ENCODE measurements at places on chromosomes 11 and 22.

DNA sequence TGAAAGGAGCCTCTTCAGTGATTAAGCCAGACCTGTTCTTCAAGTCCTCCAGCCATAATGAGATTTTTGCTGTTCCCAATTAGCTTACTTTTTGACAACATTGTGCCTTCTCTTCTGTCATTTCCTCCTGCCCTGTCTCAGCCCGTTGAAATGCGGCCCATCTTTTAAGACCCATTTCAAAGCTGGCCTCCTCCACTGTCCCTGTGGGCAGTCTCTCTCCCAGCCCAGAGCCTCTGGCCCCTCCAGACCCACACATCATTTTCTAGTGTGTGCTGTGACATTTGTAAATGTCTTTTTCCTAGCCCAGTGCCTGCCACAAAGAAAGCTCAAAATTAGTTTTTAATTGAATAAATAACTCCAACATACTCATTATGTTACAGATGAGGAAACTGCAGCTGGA lies 70.9 kb downstream of the BUD13 start:
- no peak for DNase-seq

DNA sequence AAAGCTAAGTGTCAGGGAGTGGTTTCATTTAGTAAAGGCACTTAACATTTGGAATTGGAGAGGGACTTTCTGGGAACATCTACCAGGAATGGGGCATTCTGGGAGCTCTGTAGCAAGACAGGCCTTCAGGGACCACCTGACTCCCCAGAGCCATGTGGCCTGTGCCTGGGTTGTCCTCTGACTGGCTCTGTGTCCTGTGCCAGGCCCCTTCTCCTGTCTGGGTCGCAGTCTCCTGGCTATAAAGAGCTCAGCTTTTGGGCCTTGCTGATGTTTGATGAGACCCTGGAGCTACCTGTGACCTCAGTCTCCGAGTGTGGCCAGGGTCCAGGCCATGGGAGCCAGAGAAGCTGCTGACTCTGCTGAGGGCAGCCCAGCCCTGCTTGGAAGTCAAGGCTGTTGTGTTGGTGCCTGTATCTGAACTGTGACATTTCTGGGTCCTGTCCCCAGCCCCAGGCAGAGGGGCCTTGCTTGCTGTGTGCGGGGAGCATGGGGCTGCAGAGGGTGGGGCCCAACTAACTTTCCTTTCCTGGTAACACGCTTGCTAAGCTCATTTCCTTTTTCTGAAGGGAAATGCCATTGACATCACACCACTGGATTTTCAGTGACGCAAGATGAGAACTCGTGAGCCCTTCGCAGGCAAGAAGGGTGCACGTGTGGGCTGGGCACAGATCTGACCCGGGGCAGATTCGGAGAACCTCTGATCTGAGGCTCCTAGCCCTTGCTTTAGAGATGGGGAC lies 41.3 kb downstream of the LRRC32 start:
- no peak for DNase-seq

DNA sequence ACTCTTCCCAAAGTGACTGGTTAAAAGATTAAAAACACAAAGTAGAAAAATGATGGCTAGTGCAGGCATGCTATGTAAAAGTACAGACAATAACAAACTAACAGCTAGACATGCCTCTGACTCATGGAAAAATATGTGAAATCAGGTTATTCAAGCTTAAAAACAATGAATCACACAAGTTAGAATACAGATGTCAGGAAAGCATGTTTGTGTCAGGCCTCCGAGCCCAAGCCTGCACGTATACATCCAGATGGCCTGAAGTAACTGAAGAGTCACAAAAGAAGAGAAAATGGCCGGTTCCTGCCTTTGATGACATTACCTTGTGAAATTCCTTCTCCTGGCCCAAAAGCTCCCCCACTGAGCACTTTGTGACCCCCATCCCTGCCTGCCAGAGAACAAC lies 110.1 kb downstream of the NOX4 start:
- no peak for DNase-seq

DNA sequence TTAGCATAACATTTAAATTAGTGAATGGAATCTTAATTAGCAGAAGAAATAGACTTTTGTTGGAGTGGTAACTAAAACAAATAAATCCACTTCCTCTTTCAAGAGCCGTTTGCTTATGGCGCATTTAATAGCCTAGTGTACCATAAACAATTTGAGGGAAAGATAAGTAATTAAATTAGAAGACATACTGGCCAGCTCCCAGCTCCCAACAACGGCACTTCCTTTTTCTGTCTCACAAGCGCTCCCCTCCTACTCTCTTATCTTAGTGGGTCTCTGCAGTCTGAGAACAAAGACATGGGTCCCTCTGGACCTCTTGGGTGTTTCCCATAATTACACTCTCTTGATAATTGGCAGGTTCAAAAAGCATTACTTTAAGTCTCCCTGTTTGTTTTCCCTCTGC lies 146.0 kb downstream of the OPCML start:
- DNase-seq, result no peak

DNA sequence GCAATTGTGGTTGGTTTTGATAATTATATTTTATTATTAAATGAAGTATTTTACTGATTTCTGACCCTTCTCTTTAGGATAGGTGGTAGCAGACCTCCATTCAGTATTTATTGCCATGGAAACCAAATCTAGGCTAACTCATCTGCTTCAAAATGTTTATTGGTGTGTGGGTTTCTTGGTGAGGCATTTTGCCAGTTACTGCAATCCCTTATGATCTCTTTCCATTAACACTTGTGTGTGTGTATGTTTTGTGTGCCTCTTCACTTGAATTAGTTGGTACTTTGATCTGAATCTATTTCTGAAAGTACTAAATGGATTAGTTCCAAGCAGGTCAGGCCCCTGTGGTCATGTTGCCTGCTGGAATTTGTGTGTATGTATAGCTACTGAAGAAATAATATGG lies 184.4 kb upstream of the C11orf87 start:
- DNase-seq, result no peak

- DNase-seq, result no peak
Observed at GRCh38 chr22:17192186-17192585, 27.0 kb downstream of the ADA2 start.

DNA sequence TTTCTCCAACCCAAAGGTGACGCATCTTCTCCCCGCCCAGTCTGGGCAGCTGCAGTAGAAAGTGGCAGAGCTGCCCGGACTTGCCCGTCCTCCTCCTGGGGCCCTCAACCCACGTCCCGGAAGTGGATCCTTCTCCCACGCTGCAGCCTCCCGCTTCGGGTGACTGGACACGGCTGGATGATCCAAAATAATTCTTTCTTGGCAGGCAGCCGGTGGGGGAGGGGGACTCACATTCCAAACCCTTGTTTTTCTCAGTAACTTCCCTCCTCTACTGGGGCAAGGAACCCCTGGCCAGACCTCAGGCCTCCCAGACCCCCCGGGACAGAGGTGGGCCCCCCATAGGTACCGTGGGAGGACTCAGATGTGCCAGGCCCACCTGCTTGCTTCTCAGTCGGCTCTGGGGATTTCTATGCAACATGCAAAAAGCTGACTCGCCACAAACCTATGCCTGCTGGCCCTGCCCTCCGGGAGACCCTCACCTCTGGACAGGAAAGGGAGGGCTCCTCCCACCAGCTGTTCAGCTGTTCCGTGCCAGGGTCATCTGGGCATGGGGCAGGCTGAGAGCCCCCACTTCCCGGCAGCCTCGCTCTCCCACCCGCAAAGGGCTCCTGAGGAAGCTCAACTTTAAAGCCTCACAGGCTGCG lies 1.4 kb downstream of the PLXNB2 start:
- DNase-seq, result no peak

DNA sequence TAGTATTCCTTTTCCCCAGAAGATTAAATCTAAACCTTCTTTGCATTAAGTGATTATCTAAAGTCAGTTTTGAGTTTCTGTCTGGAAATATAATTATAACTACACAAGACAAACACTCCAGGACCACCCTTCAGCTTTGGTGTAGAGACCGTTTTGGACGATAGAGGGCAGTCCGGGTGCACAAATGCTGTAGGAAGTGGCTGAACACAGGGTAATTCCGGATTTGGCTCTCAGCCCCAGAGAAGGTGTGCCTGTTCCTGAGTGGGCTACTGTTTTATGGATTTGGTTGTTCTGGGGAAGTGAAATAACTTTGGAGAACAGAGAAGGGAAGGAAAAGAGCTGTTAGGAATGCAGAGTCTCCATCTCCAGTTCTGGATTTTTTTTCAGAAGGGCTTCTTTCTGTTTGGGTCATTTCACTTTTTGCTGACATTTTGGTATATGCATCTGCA lies 14.8 kb downstream of the EXT2 start:
- peak; percentile 73 for DNase-seq

DNA sequence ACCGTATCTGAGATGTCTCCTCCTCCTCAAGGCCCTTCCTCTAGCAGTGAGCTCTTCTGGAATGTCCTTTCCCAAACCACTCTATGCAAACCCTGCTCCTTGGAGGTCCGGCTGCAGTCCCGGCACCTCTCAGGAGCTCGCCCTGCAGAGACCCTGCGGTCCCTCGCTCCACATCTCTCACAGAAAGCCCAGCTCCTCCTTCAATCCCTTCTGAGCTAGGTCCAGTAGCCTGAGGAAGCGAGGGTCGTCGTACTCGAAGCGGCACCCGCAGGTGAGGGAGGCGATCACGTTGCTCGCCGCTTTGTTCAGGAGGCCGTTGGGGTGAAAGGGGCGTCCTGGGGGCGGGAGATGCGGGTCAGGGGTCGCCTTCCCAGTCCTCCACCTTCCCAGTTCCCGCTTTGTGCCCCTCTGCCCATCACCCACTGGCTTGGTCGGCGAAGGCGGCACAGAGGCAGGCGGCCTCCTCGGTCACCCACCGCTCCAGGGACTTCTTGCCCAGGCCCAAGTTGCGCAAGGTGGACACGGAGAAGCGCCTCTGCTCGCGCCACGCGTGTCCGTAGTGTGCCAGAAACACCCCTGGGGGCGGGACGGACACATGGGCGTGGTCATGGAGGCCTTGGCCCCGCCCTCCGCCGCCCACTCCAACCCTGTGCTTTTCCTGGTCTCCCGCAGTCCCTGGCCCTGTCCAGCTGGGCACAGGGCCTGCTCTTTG lies 21.5 kb upstream of the CYP2D6 start:
- DNase-seq, result no peak

GRCh38 chr22:49437956-49438355 lies 389.7 kb downstream of the BRD1 start:
- no peak for DNase-seq

DNA sequence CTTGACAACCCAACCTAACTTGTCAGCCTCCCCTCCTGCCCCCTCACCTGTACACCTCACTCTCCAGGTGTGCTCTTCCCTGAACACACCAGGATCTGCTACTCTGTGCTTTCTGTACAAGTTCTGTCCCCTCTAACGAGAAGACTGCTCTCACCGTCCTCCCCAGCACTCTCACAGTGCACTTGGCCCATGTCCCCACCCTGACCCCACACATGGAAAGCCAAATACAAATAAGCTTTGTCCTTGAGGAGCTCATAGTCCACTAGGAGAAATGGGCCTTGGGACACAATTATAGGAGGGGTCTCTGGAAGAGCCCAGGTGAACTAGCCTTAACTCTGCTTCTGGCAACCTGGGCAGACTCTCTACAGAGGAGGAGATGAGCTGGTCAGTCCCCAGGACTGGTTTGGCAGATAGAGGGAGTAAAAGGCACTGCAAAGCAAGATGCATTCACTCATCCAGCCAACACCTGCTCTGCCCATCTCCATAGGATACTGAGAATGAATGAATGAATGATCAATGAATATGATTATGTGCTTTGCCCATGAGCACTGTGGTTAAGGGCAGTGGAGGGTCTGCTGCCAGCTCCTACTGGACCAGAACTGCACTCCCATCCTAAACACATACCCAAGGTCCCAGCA lies 9.9 kb downstream of the NIPSNAP1 start:
- no peak for DNase-seq

DNA sequence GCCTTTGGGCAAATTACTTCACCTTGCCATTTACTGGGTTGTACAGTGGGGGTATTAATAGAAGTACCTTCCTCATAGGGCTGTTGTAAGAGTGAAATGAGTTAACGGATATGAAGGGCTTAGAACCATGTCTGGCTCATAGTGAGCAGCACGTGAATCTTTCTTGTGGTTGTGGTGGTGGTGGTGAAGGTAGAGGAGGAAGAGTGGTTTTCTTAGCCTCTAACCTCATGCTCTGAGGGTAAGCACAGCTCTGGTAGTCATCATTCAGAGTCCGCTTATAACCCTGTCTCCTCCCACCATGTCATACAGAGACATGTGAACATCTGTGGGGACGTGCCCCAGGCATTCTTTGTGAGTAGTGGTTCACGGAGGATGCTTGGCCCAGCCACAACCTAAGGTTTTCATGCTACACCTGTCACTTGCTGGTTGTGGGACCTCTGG lies 43.6 kb downstream of the TEAD1 start:
- no peak for DNase-seq

DNA sequence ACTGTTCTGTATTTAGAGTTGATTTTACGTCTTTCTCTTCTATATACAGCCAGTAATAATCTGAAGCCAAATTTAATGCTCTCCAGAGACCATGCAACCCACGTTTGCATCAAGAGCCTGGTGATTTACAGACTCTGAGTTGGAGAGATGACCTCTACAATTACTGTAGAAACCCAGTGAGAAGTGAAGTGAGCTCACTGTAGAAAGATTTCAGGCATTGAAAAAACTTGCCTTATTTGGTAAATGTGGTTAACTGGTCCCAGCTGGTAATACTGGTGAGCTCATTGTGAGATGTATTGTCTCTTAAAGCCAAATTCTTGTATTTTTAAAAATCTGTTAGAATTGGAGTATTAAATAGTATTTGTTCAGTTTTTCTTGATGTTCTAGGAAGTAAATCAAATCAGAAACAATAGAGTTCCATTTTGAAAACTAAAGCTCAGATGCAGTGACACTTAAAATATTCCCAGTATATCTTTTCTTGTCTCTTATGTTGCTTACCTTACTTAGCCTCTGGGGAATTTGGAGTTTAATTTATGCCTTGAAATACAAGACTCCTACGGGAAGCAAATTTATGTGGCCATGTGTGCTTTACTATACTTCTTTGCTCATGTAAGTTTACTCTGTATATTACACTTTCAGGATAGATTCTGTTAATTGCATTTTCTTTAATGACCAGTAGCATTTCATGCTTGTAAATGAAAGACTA lies 189.9 kb downstream of the ARHGAP42 start:
- DNase-seq, result no peak

DNA sequence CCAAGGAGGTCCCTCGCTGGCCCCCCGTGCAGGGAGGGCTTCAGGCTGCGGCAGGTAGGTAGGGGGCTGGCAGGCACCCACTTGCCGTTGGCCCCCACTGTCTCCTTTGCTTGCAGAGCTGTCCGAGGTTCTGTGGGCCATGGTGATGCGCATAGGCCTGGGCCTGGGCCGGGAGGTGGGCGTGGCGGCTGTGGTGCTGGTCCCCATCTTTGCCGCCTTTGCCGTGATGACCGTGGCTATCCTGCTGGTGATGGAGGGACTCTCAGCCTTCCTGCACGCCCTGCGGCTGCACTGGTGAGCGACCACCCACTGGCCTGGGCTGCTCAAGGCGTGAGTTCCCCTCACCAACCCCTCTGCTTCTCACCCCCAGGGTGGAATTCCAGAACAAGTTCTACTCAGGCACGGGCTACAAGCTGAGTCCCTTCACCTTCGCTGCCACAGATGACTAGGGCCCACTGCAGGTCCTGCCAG lies 11.6 kb downstream of the TCIRG1 start:
- DNase-seq, result no peak

All from natural killer cell (primary cell).